Femur (tissue), 1 donor: ENCODE measurements at places on chromosomes 7 and 10.

- DNase-seq, result no peak
Observed at GRCh38 chr10:75655791-75656451, 224.5 kb downstream of the LRMDA start.

DNA sequence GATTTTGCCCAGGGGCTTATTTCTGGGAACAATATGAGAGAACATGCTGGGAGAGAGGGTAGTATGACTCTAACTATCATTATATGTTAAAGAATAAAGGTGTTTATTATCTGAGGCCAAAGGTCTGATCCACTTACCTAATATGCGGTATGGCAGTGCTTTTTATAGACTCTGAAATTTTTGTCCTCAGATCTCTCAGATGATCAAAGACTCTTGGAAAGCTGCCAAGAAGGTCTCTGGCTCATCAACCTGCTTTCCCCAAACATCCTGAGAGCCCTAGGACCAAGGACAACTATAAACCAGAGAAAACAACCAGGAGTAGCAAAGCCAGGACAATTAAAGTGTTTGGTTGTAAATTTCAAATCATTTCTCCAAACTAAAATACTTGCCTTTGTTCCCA, 255.7 kb upstream of the LRRN3 start:
- DNase-seq, result no peak

- no peak for DNase-seq
Observed at GRCh38 chr10:83045731-83046130, 1093.6 kb upstream of the GHITM start.

DNA sequence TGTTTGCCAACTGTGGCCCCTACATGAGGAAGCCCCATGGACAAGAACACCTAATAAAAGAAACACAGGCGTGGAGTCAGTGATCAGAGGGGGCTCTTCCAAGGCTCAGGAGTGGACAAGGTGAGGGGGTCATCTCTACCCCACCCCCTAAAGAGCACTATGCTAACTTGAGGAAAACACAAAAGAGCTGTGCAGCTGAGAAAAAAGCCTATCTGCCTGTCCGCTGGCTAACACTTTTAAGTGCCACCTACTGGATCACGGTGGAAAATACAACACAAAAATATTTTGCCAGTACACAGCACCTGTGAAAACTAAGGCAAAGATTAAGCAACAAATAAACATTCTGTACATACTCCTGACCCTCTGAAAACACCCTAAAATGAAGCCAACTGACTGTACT, 53.1 kb upstream of the COBL start:
- DNase-seq, result no peak

DNA sequence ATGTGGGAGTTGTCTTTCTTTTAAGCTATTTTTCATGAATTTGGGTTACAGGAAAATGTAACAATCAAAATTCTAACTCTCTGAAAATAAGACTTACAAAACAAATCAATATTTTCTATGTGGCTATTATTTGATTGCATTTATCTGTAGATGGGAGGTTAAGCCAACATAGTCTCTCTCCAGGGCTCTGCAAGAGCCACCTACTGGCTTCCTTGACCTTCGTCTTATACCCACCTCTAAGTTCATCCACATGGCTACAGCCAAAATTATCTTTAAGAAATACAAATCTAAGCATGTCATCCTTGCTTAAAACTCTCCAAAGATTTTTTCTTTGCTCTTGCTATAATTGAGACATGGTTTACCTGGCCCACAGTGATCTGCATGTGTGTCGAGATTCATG, 14.2 kb downstream of the GRM3 start:
- DNase-seq, result no peak

GRCh38 chr10:125048094-125048864, 106.4 kb downstream of the ZRANB1 start:
- peak; percentile 90 for DNase-seq

DNA sequence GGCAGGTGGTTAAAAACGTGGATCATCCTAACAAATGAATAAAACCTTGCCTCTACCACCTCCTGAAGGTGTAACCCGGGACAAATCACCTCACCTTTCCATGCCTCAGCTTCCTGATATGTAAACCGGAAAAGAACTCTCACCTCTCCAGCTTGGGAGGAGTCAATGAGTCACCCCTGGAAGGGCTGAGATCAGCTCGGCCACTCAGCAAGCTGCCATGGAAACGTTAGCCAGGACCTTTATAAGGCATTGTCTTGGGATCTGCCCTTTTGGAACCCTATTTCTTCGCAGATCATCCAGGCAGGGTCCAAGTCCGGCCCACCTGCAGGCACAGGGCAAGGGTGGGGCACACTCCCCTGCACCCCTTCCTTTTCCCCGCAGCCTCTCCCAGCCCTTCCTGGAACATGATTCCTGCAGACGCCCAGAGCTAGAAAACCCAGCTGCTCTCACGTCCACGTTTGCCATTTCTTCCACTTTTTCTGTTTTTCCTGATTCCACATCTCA, 81.6 kb upstream of the PFKP start:
- no peak for DNase-seq

GRCh38 chr7:69652947-69653701, 54.8 kb downstream of the AUTS2 start:
- DNase-seq, result no peak

DNA sequence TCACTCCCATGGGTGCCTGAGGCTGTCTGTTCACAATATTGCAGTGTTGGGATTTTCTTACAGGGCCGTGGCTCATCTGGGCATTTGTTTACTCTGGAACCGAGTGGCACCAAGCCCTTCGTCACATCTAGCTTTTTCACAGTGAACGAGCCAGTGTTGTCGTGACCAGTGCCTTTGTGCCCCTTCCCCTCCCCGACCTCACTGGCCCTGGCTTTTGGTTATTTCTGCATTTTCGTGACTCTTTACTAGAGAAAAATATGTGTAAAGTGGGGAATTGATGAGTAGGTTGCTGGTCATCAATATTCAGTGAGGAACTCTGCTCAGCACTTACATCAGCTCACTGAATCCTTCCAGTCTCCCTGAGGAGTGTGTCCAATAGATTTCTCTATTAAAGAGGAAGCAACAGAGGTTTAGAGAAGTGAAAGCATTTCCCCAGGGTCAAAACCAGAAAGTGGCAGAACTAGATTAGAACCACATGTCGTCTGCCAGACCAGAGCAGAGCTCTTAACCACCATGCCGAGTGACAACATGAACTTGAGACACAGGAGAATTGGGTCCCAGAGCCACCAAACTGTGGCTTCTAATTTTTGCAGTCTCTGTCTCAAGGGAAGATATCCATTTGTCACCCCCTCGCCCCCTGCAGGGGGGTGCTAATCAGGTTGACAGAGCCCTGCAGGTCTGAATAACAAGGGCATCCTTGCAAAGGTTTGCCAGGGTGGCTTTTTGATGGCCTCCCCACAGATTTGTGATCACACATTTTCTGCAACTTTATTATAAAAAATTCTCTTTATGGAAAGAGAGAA, 125.3 kb downstream of the CHN2 start:
- DNase-seq, result peak; percentile 31

GRCh38 chr10:58645416-58646146, 132.9 kb downstream of the BICC1 start:
- peak; percentile 56 for DNase-seq

GRCh38 chr7:55413442-55413841, 48.3 kb downstream of the LANCL2 start:
- no peak for DNase-seq

GRCh38 chr7:103921692-103922091, 67.8 kb downstream of the RELN start:
- no peak for DNase-seq

DNA sequence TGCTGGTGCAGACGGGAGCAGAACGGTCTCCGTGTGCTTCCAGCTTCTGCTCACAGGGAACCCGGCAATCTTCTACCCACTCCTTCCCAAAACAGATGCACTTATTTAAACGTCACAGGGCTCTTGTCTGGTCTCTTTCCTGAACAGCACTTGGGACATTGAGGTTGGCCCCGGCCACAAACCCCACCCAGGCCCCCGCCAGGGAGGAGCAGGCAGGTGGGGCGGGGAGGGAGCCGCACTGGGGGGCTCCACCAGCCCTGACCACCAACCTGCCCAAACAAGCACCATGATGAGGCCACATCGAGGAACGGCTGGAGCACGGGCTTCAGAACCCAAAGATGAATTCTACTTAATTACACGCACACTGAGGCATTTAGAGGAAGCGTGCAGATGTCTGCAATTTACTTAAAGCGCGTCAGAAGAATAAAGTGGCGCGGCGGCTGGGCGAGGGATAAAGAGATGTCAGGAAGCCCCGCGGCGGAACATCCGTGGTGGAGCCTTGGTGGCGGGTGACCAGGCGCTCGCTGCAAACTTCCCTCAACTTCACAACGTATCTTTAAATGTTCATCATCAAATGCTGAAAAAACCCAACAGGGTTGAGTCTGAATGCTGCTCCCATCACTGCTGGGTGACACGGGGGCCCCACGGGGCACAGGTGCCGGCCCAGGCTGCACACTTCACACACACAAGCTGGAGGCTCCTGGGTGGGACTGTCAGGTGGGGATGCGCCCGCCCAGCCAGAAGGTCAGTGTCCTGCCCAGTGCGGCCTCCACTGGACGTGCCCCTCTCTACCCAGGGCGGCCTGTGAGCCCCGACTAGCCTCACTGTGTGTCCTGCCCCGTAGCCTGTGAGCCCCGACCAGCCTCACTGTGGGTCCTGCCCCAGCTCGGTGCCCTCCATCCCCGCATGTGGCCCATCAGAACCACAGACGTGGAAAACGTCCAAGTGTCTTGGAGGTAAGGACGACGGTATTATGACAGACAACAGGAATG, 279.2 kb downstream of the MAD1L1 start:
- no peak for DNase-seq

DNA sequence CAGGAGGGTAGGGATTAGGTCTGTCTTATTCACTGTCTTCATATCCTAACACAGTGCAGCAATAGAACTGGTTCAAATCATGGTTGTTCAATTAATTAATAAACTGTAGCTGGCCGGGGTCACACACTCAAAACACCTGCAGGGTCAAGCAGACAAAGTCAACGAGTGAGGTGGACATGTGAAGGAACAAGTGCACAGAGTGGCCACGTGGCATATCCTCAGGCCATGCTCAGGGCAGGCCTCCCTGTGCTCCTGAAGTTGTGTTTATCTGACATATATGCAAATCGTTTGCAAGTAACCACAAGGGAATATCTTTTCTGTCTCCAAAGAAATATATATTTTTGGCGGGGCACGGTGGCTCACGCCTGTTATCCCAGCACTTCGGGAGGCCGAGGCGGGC, 98.5 kb upstream of the ZMIZ1 start:
- DNase-seq, result no peak

DNA sequence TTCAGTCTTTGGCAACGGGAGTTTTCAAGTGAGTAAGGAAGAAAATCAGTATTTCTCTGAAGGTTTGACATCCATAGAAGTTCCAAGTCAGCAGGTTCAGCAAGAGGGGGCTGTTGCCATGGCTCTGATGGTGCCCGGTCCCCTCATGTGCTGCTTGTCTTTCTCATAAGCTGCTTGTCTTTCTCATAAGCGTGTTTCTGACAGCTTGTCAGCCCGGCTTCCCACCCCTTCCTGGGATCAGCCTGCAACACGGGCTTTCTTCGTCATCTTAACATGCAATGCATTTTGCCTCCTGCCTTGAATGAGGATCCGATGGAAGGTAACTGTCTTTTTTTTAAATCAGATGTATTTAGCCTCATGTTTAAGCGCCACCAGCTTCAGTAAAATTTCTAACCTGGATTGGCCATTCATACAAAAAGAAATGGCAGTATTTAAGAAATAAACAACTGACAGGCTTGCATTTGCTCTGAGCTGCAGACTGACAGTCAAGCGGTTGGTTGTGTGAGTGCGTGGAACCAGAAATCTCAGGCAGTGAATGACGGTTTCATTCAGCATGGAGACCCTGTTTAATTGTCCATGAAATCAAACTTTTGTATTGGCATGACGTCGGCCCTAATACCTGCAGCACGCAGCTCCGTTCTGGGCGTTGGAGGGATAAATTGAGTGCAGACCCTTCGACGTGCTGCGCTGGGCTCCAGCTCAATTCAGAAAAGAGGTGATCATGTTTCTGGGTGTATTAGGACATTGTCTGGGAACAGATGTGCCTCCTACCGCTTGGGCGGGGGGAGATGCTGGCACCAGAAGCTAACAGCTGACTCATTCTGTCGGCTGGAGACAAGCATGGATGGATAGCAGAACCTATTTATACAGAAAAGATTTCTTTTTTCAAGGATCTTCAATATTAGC, 454.7 kb upstream of the FOXK1 start:
- DNase-seq, result peak; percentile 67

GRCh38 chr10:60677531-60678129, 100.6 kb upstream of the CDK1 start:
- DNase-seq, result no peak

DNA sequence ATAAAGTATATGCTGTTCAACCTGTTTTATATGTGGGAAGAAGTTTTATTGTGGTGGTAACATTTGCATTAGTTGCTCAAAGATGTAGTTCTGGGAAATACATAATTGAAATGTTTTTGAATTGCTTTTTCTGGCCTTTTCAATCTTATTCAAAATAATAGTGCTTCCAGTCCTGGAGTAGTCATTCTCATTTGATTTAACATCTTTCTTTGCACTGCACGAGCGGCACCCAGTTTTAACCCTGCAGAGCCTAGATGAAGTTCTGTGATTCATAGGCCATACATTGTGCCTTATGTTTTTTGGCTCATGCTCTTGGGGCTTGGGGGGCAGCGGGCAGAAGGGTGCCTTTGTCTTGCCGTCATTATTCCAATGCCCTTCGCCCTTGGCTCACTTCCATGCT, 9.9 kb downstream of the ARID5B start:
- DNase-seq, result no peak

DNA sequence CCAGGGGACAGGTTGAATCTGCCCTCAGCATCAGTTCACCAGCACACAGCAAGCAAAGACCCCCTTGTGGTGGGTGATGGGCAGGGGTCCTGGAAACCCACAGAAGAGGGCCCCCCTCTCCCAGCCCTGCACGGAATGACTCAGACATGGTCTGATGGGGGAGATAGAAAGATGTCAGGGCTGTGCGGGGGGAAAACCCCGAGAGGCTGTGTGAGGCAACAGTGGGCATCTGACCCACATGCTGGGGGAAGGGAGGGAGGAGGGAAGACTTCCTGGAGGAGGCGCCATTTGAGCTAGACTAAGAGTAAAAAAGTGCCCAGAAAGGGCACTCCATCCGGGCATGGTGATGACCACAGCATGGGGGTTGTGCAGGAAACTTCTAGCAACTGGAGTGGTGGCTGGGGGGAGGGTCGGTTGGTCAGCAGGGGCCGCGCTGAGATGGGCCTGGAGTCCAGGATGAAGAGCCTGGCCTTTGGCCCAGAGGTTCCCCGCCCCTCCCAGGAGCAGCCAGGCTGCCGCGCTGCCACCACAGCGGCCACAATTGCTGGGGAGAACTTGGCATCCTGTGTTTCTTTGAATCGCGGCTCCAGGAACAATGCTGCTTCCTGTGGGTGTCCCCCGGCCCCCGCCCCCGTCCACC, 2.5 kb downstream of the LFNG start:
- peak; percentile 80 for DNase-seq

- DNase-seq, result peak; percentile 2
Observed at GRCh38 chr7:158362001-158362400, 225.6 kb downstream of the PTPRN2 start.
